ENCODE measurements at places on chromosomes 5 and 9. TPM values are rescaled to one million over a fixed set of nuclear protein-coding genes. Genes with fewer than 3 reads are reported as not detected.

GRCh38 chr5:30034870-30035269, 1158.6 kb upstream of the CDH6 start:
- no peak for DNase-seq

- DNase-seq: peak; percentile 16
Measured at GRCh38 chr9:130331573-130331972, 66.0 kb downstream of the HMCN2 start.

GRCh38 chr5:75993183-75993582, 90.0 kb upstream of the SV2C start:
- DNase-seq: no peak

- DNase-seq: no peak
Measured at GRCh38 chr5:180140571-180140970, 68.4 kb downstream of the RASGEF1C start.

- no peak for DNase-seq
Measured at GRCh38 chr5:25056836-25057235, 412.1 kb upstream of the CDH10 start.

The ZNF658 gene
- total RNA-seq: 3.2 TPM

The HSPB3 gene
- not detected for total RNA-seq

DNA sequence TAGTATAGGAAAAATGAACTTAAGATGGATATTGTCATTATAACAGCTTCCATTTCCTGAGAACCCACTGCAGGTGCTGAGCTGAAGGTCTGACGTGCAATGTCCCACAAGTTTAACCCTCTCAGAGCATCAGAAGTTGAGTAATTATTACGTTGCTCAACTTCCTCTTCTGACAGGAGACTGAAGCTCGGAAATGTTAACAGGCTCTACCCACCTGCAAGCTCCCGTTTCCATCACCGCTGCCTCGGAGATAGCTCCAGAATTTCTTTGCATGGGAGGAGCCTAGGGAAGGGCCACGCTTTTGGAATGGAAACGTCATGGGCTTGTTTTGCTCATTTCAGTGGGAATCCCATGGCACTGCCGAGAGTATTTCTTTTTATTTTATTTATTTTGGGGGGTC, 1.0 kb upstream of the NTMT1 start:
- no peak for DNase-seq

The ADAMTS12 gene
- 0.84 TPM for total RNA-seq

DNA sequence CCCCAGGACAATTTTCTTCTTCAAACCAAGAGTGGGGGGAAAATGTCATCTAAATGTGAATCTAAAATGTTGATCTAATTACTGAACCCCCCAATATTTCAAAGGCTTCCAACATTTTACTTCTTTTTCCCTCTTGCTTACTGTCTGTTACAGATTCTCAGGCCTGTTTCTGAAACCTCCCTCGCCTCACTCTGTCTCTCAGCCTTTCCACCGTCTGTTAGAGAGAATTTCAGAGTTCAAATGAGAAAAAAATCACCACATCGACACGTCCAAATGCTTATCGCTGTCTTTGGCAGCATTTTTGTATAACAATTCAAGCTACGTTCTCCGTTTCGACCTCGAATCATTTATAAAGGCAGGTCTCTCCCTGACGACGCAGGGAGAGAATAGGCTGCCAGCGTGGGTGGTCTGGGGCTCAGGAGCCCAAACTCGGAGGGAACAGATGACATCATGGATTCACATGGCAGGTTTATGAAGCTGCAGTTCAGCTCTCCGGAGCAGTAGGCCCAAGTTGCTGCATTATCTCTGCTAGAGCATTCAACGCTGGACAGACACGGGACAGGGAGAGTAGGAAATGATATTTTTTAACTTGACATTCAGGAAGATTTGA, 139.8 kb downstream of the GAS1 start:
- DNase-seq: no peak

GRCh38 chr5:65047225-65047624, 278.5 kb downstream of the CWC27 start:
- no peak for DNase-seq
